H1 (cell line): ENCODE measurements at places on chromosomes 6 and 20.

- DNase-seq, result no peak
Observed at GRCh38 chr20:59148701-59149493, 14.7 kb upstream of the ZNF831 start.

DNA sequence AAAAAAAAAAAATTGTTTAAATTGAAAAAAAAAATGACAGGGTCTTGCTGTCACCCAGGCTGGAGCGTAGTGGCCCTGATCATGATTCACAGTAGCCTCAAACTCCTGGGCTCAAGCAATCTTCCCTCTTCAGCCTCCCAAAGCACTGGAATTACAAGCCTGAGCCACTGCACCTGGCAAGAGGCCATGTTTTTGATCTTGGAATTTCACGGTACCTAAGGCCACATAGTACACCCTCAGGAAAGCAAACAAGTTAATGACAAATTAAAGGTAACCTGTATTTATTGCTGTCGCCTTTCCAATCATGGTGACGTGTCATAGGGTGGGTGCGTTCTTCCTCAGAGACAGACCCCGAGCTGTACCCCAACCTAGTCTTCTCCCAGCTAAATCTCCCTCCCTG lies 79.2 kb downstream of the LINC00237 start:
- DNase-seq, result no peak

DNA sequence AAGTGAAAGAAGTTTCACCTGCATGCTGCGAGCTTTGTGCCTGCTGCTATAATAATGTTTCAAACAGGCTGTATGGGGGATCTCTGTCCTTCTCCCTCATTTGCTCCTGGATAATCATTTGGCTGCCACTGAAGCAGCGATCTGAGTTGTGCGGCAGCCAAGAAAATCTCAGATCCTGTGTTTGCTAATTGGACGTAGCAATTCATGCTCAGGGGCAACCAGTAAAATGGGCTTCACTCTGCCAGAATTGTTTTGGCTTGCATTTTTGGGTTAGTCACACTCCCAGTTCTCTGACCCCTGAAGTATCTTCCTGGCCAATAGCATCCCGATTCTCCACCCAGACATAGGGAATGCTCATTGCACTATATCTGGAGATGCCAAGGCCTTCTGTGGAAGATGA lies 13.7 kb upstream of the STXBP5 start:
- no peak for DNase-seq

GRCh38 chr6:152954443-152954842 lies 28.4 kb downstream of the FBXO5 start:
- DNase-seq, result no peak

DNA sequence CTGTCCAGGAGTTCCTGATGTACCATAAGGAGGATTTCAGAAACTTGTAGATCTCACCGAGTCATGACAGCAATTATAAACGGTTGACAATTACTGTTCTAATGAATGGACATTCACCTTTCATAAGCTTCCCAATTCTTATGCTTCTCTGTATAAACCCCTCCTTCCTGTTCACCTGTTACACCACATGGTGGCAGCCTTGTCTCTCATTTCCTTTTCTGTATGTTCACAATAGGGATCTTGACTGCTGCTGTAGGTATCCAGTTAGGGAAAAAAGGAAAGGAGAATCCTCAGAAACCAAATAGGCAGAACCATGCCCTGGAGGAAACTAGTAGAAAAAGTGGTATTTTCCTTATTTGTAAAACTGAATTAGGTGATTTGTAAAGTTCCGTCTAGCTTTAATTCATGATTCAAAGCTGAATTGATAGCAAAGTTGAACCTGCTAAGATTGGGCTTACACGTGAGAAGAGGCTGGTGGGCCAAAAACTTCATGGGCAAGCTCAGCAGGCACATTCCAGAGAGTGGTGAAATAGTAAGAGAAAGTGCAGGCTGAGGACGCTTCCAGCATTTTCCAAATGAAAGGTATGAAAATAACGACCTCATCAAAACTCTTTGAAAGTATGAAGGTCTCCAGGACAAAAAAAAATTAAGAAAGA lies 29.0 kb upstream of the TBPL1 start:
- peak; percentile 60 for DNase-seq

DNA sequence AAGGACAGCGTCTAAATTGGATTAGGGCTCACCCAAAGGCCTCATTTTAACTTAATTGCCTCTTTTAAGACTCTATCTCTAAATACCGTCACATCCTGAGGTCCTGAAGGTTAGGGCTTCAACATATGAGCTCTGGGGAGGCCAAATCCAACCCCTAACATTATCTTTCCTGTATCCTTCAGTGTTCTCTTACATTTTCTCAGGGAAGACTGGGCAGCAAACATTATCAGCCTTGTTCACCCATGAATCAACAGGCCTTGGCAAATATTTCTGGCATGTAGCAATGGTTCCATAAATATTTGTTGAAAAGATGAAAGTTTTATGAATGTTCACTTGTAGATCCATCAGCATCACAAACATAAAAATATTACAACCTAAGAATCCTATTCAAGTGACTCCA lies 24.6 kb upstream of the FOXF2 start:
- DNase-seq, result no peak

DNA sequence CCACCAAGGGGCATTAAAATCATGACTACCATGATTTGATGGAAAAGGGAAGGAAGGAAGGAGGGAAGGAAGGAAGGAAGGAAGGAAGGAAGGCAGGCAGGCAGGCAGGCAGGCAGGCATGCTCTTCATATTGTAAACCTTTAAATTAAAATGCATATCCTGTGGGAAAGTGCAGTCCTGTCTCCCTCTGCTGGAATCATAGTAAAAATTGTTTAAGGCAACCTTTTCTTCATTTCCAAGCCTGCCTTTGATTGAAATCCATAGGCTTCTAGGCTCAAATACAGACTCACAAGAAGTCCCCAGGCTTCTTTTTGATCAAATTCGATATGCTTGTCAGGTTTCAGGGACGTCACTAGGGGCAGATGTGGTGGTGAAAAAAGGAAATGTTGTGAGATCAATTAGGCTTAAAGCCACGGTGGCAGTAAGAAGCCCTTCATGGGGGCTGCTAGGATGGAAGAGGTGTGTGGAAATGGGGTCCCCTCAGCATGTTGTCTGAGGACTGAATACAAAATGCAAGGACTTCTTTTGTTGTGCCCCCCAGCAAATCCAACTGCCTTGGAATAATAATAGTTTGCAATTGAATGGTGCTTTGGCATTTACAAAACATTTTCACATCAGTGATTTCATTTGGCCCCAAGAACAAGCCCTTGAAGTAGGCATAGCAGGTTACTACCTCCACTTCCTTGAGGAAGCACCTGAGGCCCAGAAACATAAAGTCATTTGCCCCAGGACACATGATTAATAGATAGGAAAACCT lies 25.6 kb upstream of the GABRR1 start:
- peak; percentile 34 for DNase-seq

DNA sequence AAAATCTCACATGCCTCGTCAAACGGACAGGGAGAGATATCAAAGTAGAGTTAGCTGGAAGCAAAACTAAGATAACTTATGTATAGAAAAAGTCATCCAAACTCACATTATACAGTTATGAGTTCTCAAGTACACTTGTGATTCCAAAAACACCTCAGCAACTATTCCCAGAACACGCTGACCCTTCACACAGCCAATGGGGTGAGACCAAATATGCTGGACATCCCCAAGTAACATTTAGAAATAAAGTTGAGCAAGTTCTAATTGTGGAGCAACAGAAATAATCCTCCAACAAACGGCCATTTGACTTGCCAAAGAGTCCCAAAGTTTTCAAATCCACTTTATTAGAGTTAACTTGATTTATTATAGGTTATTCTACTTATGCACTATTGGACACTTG lies 52.4 kb downstream of the LY86 start:
- no peak for DNase-seq

- no peak for DNase-seq
Observed at GRCh38 chr20:45971425-45971674, 653 bp downstream of the ZNF335 start.

DNA sequence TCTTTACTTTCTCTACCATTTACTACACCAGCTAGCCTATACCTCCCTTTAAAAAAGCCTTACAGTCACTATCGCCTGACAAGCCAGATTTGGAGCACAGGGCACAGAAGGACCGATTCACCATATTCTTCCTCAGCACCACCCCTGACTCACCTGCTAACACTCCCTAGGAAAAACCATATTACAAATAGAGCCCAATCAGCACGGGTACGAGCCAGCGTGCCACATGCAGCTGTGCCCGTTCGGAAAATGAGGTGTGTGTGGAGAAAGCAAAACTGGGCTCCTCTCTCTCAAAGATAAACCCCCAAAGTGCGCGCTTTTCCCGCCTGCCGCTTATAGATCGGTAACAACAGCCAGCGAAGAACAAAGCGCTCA lies 1.2 kb downstream of the SYNCRIP start:
- DNase-seq, result no peak
